Mesendoderm (in vitro differentiated cells): ENCODE measurements at places on chromosomes 13 and 19.

GRCh38 chr13:96781141-96781540 is 213.1 kb downstream of the OXGR1 start:
- H3K4me1 ChIP-seq: no peaks in the 10 kb centered on the region
- H3K27ac ChIP-seq: no peak overlapping the region
- no peaks in the 10 kb centered on the region for H3K36me3 ChIP-seq
- no peaks in the 10 kb centered on the region for H3K27me3 ChIP-seq
- H3K4me3 ChIP-seq: no peak overlapping the region
- DNase-seq: no peak

- H3K27me3 ChIP-seq: no peaks in the 10 kb centered on the region
- H3K4me3 ChIP-seq: no peak overlapping the region
- DNase-seq: no peak
These were observed 97.6 kb upstream of the DACH1 start for GRCh38 chr13:71964491-71965100.

- no peak overlapping the region for H3K27ac ChIP-seq
- H3K36me3 ChIP-seq: no peaks in the 10 kb centered on the region
- DNase-seq: peak; percentile 44
- peaks cover 5% of the 10 kb centered on the region for H3K4me1 ChIP-seq
- H3K27me3 ChIP-seq: no peaks in the 10 kb centered on the region
- H3K4me3 ChIP-seq: no peak overlapping the region
These were observed 7.9 kb downstream of the PIP5K1C start for GRCh38 chr19:3692141-3693024.

DNA sequence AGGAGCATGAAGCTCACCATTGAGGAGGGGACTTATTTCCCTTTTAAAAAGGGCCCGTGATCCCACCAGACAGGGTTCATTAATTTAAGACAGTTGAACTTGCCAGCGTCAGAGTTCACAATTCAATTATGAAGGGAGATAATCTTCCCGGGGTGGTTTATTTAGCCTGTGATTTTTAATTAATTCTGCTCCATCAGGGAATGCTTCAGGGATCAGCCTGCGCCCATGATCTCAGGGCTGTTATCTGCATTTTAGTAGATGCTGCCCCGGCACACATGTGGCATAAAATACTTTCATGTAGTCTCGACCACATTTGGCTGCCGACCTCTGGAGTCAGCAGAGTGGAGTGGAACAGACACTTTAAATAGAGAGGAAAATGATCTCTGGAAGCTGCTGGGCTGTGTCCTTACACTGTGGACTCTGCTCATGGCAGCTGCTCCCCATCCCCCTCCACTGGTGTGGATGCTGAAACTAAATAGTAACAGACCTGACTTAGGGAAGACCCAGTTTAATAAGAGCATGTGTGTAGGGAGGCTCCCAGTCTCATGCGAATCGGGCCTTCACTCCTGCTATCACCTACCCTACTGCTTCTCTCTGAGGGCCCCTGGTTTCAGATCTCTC is 256.9 kb downstream of the TEX29 start:
- no peak for DNase-seq
- H3K4me3 ChIP-seq: no peak overlapping the region
- H3K27ac ChIP-seq: no peak overlapping the region
- H3K36me3 ChIP-seq: no peaks in the 10 kb centered on the region
- no peaks in the 10 kb centered on the region for H3K27me3 ChIP-seq
- no peaks in the 10 kb centered on the region for H3K4me1 ChIP-seq

DNA sequence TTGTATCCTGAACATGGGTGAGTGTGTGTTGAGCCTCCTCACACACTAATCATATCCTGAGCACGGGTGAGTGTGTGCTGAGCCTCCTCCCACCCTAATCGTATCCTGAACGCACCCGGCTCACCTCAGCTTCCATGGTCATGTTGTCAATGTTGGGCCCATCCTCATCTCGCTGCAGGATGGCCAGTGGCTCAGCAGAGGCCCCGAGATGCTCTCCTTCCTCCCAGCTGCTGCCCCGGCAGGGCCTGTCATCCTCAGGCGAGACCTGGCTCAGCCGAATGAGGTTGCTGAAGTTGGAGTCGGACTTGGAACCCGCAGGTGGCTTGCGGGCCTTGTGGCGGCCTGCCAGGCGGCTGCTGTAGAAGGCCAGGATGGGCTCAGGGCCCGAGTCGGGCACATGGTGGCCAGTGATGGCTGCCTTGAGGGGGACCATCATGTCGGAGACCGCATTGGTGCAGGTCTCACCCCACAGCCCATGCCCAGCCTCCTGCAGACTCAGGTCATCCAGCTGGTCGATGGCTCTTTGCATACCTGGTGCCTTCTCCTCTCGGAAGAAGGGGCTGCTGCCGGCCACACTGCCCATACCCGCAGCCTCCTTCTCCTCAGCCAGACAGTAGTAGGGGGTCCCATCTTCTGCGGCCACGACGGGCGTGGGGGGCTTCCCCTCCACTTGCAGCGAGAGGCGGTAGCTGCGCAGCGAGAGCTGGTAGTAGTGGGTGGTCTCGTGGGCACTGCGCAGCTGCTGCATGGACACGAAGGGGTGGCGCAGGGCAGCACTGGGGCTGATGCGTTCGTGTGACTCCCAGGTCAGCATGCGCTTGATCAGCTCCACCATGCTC is 9.6 kb downstream of the HIPK4 start:
- H3K4me1 ChIP-seq: no peaks in the 10 kb centered on the region

DNA sequence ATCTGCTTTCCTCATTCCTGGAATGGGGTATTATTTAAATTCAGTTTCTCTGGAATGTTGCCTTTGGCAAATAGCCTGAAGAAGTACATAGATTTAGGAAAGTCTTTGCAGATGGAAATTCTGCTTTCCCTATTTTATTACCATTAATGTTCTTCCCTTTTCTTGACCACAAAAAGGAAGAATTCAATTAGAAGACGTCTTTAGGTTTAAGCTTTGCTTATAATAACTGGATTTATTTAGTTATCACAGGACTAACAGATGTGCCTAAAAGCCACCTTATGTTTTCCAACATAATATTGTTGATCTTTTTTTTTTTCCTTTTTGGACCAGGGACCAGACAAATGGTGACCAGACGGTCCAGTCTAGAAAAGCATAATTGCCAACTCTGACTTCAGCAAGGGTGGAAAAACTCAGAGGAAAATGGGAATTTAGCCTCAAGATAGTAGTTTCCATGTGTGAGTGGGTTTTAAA is 210.1 kb upstream of the SPRY2 start:
- no peak overlapping the region for H3K27ac ChIP-seq
- no peaks in the 10 kb centered on the region for H3K36me3 ChIP-seq
- no peak for DNase-seq
- H3K27me3 ChIP-seq: no peaks in the 10 kb centered on the region
- H3K4me3 ChIP-seq: no peak overlapping the region

GRCh38 chr13:114090476-114090875 is 41.9 kb downstream of the RASA3 start:
- H3K4me1 ChIP-seq: peaks cover 1% of the 10 kb centered on the region
- H3K36me3 ChIP-seq: no peaks in the 10 kb centered on the region
- H3K27ac ChIP-seq: no peak overlapping the region
- H3K27me3 ChIP-seq: no peaks in the 10 kb centered on the region

- H3K27me3 ChIP-seq: no peaks in the 10 kb centered on the region
- no peak overlapping the region for H3K27ac ChIP-seq
- H3K4me3 ChIP-seq: no peak overlapping the region
These were observed 245.6 kb downstream of the DACH1 start for GRCh38 chr13:71621174-71622124.
